Mucosa of gallbladder (tissue), 1 donor: ENCODE measurements at places on chromosomes 6 and 20. TPM values are rescaled to one million over a fixed set of nuclear protein-coding genes. Genes with fewer than 3 reads are reported as not detected.
A peak's percentile ranks its signal among the peaks of the same experiment; 100 is the strongest.

Gene RARS2
- 29.1 TPM for total RNA-seq

Gene CLPSL2
- total RNA-seq = not detected

Gene ENPP5
- 21.5 TPM for total RNA-seq

Gene RBPJL
- 0.26 TPM for total RNA-seq

GRCh38 chr6:44921798-44922197, 406.3 kb upstream of the RUNX2 start:
- DNase-seq = peak; percentile 55

DNA sequence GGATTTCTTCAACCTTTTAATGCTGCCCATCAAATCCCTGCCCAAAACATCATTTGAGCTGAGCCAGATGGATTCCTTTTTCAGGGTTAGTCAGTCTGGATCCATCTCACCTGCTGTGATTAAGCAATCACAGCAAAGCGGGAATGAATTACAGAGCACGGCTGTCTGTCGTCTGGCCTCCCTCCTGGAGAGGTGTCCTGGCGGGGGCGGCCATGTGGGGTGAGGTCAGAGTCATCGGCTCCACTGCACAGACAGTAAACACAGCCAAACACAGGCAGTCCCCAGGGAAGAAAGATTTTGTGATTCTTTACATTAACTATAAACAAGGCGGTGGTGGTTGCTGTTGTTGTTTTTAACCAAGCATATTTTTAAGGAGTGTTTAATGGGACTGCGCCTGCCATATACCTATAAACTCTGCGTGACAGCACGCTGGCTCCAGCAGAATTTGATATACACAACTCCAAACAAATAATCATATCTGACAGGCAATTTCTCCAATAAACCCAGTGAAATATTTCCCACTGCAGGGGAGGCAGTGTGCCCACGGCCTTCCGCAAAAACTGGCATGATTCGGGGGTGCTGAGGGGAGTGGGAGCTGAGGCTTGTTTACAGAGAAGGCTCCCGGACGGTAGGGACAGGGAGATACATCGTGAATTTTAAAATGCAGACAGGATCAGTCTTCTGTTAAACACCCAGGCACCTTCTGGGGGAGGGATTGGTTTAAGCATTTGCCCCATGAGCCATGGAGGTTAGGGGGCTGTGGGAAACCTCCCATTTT, 232.0 kb upstream of the PMEPA1 start:
- peak; percentile 56 for DNase-seq

DNA sequence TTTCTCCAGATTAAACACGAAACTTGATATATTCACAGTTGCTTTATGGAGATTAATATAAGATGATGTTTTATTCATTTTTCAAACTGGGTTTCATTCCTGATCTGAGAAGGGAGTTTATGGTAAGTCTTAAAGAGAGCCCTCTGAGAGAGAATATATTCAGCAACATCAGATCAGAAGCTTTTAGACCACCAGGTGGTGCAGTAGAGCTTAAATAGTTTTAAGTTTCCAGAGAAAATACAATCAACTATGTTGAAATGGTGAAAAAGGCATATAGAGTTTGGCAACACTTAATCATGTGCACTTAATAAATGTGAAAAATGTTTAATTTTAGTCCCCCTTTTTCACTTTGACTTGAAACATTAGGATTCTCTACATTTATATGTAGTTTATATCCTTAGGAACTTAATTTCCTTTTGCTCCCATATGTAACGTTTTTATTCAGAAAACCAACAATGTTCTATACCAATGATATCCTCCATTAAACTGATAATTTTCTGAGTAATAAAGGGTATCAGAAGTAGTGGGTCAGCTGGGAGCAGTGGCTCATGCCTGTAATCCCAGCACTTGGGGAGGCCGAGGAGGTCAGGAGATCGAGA, 86.4 kb upstream of the CLDN20 start:
- DNase-seq = peak; percentile 48

- peak; percentile 54 for DNase-seq
Observed at GRCh38 chr20:51563486-51564332, 21.2 kb upstream of the NFATC2 start.

DNA sequence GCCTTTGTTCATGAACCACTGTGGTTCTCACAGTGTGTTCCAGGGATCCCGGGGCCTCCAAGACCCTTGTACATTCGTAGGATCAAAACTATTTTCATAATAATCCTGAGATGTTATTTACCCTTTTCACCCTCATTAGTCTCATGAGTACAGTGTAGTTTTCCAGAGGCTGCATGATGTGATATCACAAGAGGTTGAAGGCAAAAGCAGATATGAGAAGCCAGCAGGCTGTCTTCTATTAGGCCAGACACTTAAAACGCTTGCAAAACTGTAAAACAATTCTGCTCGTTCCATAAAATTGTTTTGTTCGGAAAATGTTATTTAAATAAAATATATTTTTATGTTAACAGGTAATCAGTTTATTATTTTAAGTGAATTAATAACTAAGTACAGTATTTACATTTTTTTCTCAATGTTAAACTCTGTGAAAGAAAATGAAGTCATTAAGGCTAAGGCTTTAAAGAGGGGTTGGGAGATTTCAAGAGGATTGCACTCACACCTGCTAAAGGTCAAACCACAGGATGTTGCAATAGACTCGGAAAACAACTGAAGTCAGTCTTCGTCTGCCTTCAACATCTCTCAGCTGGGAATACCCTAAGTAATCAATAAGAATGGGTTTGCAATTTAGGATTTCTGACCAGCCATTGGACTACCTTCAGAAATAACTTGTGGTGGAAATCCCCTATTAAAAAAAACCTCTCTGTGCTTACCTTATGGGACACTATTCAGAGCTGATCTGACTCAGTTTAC, 474.2 kb downstream of the KIF16B start:
- DNase-seq = no peak

- DNase-seq = no peak
Observed at GRCh38 chr6:141580131-141580530, 552.6 kb upstream of the GJE1 start.

- no peak for DNase-seq
Observed at GRCh38 chr6:12935637-12936036, 219.1 kb downstream of the PHACTR1 start.

- DNase-seq = no peak
Observed at GRCh38 chr6:135186255-135186654, 5.1 kb downstream of the MYB start.

GRCh38 chr6:107101686-107102413, 13.5 kb downstream of the BEND3 start:
- no peak for DNase-seq

GRCh38 chr20:57735831-57736737, 26.3 kb upstream of the PMEPA1 start:
- no peak for DNase-seq

DNA sequence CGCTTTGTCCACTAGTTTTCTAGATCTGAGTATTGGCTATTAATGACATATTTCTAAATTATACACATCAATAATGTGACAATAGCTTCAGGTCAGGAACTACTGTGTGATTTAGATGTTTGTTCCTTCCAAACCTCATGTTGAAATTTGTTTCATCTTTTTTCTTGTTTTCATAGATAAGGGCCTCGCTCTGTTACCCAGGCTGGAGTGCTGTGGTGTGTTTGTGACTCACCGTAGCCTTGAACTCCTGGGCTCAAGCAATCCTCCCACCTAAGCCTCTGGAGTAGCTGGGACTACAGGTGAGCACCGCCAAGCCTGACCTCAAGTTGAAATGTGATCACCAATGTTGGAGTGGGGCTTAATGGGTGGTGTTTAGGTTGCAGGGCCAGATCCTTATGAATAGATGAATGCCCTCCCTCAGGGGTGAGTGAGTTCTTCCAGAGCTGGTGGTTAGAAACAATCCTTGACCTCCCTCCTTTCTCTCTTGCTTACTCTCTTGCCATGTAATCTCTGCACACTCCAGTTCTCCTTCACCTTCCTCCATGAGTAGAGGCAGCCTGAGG, 5.9 kb upstream of the NQO2 start:
- no peak for DNase-seq

DNA sequence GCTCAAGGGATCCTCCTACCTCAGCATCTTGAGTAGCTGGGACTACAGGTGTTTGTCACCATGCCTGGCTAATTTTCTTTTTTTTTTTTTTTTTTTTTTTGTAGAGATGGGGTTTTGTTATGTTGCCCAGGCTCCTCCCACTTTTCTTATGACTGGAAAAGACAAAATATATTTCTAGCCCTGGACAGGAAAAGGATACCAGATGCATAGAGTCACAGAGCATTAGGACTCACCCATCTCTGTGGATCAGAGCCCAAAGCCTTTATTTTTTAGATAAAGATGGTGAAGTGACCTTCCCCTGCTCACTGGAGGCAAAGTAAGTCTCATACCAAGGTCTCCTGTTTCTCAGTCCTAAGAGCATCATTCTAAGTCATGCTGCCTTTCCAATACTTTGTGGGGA, 3.4 kb downstream of the TRIM10 start:
- no peak for DNase-seq

DNA sequence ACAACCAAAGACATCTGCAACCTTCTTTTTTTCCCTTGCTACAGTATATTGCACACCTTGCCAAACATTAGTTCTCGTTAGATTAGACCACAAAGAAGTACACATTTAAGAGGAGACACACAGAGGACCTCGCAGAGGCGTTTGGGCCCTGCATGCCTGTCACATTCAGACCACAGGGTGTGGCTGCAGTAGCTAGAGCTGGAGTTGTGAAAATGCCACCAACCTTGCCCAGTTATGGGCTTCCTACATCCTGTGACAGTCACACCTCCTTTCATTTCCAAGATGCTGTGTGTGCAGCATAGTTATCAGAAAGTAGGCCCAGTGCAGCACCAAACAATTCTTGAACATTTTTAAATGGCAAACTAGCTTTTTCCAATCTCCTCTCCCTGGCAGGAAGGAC, 2.4 kb downstream of the SYNE1 start:
- no peak for DNase-seq

DNA sequence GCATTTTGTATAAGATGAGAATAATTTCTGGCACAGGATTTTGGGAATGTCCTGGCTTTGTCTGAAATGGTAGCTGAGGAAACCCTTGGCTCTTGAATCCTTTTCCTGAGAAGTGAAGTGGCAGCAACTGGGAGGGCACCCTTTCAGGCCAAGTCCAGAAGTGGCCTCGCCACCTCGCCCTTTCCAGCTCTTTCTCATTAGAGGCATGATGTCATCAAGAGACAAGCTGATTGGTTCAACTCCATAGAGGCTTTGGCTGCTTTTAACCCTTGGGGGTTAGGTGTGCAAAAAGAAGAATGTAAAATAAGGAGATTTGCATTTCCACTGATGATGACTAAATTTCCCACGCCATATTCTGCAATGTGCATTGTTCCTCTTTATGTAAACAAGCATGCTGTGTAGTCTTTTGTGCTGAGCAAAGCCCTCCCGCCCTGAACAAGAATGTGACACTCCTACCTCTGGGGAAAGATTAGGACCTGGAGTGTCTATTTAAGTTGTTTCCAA, 116.5 kb downstream of the TCP11 start:
- no peak for DNase-seq
